ENCODE measurements at places on chromosomes 7 and 10.

DNA sequence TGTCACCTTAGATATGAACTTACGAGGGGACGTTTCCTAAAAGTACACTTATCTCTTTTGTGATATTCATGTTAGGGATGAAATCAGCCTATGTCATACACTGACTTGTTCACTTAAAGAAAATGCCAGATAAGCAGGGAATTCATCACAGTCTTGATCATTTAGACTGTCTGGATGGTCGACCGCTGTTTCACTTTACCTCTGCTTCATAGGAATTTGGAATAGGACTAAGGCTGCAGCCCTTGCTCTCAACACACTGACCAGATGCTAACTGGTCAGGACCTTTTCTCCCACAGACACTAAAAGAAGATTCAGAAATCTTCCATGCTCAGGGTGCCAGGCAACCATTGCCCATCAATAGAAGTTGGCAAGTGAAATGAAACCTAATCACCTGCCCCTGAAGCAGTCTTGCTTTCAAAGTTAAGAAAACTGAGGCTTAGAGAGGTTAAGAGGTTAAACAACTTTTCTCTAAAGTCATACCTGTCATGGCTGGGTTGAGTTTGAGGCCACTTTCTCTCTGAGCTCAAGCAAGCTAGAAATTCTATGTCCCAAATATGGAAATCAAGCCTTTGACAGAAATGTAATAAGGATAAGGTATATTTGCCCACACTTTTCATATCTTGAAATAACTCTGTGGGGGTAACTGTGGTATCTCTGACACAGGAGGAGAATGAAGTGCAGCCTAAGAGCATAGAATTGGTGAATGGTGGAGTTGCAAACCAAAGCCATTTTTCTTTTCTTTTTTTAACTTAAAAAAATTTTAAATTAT lies 77.1 kb downstream of the MAP3K8 start:
- no peak for DNase-seq

DNA sequence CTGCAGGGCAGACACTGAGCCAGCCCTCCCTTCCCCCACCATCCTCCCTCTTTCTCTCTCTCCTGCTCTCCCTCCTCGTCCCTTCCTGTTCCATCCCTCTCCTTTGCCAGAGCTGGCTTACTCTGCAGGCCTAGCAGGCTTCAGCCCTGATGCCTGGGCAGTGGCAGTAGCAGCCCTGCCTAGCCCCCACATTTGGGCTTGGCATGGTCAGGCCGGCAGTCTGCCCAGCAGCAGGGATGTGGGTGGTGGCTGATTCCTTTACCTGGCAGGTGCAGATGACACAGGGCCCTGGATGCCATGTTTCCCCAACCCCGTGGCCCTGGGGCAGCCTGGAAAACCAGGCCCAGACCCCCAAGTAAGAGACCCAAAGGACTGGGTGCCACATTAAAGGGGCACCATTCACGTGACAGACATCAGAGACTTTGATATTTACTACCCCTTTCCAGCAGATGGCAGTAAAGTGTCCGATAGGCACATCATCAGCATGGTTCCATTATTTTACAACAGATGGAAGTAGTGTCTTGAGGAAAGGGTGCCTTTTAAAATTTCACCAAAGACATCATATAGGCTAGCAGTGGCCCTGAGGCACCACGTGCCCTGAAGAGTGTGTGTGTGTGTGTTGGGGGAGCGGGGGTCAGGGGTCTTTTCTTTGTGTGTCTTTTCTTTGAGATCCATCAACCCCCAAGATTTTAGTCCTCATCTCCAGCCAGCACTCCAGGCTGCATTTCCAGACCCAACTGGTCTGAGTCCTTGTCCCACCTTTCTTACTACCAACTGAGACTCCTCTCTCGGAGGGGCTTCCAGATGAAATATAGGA lies 5.9 kb downstream of the KCP start:
- peak; percentile 49 for DNase-seq

- no peak for DNase-seq
These were observed 90.4 kb downstream of the ITIH5 start for GRCh38 chr10:7576340-7576739.

DNA sequence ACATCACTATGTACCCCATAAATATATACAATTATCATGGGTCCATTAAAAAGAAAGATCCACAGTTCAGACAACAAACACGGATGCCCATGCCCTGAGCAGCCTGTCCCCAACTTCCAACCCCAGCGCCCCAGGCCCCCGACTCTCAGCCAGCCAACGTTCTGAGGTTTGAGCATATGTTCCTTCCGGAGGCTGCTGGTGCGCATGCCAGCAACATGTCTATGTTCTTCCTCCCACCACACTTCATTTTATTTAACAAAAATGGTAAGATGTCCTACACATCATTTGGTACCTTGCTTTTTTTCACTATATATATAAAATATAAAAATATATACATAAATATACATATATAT lies 250.9 kb downstream of the MAD1L1 start:
- DNase-seq, result no peak

GRCh38 chr10:105963334-105963884 lies 1201.1 kb downstream of the SORCS1 start:
- DNase-seq, result no peak

Measured in hematopoietic multipotent progenitor cell treated with erythropoietin and hydrocortisone succinate and interleukin-3 and kit ligand, for 15 days (in vitro differentiated cells).